ENCODE measurements at places on chromosomes 6 and 20. TPM values are rescaled to one million over a fixed set of nuclear protein-coding genes. Genes with fewer than 3 reads are reported as not detected.

RSPH3 gene
- total RNA-seq: 6.4 TPM

HFE gene
- total RNA-seq: 10.7 TPM

SAPCD1 gene
- not detected for total RNA-seq

SEMG2 gene
- total RNA-seq: not detected

L3MBTL1 gene
- 9.8 TPM for total RNA-seq

GRCh38 chr6:34374069-34374468 lies 18.4 kb downstream of the NUDT3 start:
- DNase-seq: no peak

- DNase-seq: no peak
These were observed 24.0 kb upstream of the HDAC2 start for GRCh38 chr6:113994934-113995342.

DNA sequence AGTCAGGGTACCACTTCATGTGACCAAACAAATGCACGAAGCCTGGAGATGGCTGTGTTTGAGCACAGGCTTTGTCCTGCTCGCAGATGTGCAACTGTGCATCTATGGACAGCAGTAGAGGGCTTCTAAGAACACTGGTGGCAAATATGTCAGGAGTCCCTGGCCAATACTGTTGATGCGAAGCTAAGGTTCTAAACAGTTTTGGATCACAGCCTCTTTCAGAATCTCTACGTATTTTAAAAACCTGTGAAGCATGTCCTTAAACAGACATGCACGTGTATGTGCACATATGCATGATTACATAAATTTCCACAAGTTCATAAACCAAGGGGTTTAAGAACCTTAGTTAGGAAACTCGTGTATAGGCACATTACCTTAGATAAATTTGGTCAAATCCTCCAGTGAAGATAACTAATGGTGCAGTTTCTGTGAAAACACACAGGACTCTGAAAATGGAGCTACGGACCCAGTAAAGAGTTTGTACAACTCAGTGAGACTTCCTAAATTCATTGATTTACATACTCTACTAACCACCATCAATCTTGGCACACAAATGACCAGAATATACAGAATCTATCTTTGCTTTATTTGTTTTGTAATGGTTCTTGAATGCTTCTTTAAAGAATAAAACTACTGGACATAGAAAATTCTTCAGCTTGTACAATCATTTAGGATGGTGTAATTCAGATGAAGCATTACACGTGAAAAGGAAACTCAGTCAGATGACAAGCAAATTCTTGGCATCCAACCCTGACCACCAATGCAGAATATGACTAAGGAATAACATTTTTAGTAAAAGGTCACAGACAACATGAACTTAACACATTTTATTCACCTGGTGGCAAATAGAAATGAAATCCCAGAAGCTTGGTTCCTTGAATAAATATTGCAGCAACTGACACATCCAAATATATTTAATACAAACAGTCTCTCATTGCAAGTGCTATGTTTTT lies 27.4 kb downstream of the KCNQ5 start:
- no peak for DNase-seq

DNA sequence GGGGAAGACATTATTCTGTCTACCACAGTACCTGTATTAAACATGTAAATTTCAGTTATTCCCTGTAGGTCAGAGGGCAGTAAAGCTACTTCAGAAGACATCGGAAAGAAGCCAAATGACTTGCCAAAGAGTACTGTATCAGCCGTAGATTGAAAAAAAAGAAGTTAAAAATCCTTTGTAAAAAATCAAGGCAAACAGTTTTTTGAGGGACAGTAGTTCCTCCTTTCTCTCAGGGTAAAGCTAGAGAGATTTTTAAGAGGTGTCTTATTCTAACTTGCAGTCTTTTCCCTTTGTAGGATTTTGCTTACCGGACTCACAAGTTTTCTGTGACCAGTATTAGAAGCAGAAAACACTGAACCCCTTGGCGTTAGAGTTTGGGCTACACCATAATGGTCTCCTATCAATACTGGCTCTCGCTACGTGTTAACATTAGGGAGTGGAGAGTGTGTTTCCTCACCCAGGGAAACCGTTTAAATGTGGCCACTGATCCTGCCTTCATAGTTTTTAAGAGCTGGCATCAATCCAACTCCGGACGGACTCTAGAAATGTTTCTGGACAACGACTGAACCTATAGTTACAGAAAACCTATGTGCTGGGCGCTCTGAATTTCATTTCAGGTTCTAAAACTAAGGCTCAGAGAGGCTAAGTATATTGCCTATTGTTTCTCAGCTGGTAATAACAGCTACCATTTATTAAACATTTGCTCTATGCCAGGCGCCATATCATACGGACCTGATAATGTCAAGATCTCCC lies 1.3 kb upstream of the ASXL1 start:
- no peak for DNase-seq

- no peak for DNase-seq
These were observed 182.6 kb downstream of the DHX35 start for GRCh38 chr20:39144757-39145156.

DNA sequence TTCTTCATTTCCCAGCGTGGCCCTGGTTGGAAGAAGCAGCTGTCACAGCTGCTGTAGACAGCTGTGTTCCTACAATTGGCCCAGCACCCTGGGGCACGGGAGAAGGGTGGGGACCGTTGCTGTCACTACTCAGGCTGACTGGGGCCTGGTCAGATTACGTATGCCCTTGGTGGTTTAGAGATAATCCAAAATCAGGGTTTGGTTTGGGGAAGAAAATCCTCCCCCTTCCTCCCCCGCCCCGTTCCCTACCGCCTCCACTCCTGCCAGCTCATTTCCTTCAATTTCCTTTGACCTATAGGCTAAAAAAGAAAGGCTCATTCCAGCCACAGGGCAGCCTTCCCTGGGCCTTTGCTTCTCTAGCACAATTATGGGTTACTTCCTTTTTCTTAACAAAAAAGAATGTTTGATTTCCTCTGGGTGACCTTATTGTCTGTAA lies 292.7 kb downstream of the ESR1 start:
- no peak for DNase-seq

- no peak for DNase-seq
These were observed 161.3 kb downstream of the SOX4 start for GRCh38 chr6:21754891-21755290.
